NB4 (cell line): ENCODE measurements at places on chromosomes 4 and X.

DNA sequence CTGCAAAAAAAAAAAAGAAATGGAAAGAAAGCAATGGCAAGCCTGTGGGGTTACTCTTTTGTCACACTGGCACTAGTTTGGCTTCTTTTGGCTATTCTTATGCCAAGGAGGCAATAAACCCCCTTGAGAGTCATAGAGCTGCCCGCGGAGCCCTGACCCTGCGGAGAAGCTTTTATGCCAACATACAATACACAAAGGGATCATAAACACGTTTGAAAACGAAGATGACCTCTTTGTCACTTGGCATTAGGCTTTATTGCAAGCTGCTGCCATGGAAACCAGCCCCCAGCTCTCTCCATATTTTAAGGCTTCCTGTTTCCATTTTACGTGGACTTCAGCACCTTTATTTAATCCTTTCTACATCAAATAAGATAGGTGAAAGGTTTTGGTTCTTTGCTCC lies 7.6 kb downstream of the NEUROG2 start:
- no peak for DNase-seq

DNA sequence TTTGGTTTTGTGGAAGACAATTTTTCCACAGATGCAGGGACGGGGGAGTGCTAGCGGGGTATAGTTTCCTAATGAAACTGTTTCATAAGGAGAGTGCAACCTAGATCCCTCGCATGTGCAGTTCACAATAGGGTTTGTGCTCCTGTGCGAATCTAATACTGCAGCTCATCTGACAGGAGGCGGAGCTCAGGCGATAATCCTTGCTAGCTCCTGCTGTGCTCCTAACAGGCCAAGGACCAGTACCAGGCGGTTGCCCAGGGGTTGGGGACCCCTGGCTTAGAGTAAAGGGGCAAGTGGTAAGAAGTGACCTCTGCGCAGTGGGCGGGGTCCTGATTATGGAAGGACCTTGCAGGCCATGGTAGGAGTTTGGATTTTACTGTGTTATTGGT lies 3.8 kb downstream of the SCML1 start:
- no peak for DNase-seq

DNA sequence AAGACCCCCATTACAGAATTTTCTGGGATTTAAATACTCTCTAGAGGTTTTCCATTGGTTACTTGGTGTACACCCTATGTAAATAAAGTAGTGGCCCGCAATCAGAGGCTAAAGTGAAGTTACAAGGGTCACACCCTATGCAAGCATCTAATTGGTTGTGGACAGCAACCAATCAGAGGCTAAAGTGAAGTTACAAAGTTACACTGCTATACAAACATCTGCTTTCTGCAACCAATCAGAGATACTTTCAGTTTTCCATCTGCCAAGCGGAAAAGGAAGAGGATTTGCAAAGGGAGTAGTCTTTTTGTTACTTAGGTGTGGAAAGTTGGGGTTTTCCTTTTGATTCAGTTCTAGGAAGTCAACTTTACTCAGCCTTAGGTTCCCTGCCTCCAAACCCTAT lies 2.0 kb upstream of the ATRX start:
- DNase-seq: peak; percentile 46

DNA sequence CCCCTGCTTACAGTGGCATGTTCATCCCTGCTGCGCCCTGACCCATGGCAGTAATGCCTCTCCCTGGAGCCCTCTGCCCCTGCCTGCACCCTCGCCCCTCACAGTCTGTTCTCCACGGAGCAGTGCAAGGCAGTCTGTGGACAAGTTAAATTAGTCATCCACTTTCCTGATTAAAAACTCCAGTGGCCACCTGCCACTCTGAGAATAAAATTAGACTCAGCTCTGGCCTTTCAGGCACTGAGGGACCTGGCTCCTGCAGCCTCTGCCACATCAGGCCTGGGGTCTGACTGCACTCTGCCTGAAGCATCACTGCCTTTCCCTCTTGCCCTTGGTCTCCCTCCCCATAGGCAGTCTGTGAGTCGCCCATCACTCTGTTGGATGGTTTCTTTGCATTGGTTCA lies 53.6 kb downstream of the GRK4 start:
- no peak for DNase-seq

GRCh38 chrX:66602381-66602938 lies 36.4 kb downstream of the EDA2R start:
- peak; percentile 1 for DNase-seq

- no peak for DNase-seq
Observed at GRCh38 chrX:150792949-150793527, 99.8 kb downstream of the MTMR1 start.

DNA sequence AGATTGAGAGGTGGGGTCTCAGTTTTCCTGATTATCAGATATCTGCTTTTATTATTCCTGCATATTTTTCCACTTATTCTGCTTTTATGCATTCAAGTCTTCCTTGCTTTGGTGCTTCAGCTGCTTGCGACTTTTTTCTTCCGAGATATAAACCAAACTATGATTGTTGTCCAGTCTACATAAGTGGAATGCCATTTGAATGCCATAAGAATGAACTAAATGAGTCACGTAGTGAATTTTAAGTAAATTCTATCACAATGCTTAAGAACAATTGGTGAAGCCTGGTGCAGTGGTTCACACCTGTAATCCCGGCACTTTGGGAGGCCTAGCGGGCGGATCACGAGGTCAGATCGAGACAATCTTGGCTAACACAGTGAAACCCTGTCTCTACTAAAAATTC lies 189.1 kb downstream of the PCDH18 start:
- DNase-seq: no peak

- DNase-seq: no peak
Observed at GRCh38 chr4:105386012-105386411, 87.8 kb downstream of the PPA2 start.

DNA sequence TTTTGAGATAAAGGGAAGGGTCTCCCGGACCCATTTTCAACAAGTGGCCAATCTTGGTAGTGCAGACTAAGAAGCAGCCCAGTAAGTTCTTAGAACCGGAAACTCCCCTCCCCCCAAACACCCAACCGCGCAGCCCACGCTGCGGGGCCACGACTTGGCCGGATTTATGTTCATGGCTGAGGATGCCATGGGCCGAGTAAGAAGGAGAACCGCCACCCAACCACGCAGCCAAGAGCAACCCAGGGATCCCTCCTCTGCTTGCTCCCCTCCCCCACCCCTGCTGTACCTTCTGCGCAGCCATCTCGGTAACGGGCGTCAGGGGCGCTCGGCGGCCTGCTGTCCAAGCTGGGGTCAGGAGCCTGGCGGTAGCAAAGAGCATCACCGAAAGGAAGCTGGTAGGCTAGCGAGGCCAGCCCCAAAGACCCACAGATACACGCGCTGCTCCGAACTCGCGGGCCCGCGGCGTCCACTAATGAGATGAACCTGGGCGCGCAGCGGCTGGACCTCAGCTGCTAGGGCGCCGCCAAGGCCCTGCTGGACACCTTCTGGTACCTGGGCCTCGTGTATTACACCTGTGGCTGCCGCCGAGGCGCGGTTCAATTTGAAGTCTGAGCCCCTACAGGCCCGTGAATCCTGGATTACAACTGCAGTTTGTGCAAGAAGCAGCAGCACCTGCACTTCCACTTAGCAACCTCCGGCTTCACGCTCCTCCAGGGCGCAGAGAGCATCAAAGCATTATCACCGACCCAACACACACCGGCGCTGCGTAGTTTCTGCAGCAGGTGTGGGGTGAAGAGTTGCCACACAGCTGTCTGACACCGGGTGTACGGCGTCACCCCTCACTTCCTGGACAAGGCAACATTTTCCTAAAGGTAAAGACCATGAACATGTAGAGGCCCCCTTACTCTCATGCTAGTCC lies 63.4 kb downstream of the NUDT10 start:
- DNase-seq: no peak

DNA sequence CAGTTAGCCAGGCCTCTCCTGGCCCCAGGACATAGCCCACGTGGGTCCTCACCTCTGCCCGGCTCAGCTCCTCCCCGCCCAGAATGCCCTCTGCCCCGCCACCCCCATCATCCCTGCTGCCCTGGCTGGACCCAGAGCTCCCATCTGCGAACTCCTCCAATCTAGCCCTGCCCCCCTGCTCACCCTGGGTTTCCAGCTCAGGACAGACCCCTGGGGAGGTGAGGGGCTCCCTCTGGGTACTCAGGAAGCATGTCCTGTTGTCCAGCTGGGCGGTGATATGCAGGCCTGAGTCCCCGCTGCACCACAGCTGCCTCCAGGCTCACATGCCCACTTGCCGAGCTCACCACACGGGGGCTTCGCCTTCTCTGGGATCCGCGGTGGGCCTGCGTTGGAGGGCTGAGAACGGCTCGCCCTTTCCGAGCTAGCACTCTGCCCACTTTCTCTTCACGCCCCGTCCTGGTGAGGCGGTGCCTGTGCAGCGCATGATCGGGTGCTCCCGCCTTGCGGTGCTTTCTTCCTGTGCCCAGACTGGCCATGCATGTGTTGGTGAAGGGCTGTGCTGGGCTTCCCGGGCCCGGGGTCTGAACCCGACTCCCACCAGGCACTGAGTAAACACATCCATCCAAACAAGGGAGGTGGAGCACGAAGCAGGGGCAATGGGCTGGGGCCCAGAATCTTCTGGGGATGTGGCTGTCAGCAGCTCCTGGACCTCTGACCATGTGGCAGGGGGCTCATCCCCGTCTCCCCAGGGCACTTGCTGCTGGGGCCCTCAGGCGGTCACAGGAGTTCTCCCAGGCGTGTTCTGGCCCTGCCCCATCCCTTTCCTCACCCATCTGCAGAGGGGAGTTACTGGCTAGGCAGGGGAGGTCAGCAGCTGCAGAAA lies 74.3 kb downstream of the RGS12 start:
- DNase-seq: no peak
